Spinal cord (tissue), 10 donors: ENCODE measurements at places on chromosomes 7 and 10.

- DNase-seq = no peak
These were observed 673 bp upstream of the LLCFC1 start for GRCh38 chr7:142938611-142939010.

DNA sequence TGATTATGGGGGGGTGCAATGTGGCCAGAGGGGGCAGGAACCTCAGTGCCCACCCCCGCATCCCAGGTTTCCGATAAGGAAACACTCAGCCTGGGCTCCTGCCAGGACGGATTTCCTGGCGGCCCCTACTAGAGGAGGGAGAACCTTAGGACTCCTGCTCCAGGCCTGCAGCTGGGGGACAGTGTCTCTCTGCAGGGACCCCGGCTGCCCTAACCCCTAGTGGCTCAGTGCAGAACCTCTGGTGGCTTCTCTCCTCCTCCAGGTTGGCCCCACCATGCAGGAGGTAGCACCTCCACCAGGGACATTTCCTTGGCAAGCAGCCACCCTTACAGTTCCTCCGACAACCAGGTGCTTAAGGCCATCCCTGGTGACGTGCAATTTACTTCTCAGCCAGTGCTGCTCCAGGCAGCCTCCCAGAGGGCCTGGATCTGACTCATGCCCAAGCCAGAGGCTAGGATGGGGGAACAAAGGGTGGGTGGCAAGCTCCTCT, 31.9 kb downstream of the SH2B2 start:
- no peak for DNase-seq

DNA sequence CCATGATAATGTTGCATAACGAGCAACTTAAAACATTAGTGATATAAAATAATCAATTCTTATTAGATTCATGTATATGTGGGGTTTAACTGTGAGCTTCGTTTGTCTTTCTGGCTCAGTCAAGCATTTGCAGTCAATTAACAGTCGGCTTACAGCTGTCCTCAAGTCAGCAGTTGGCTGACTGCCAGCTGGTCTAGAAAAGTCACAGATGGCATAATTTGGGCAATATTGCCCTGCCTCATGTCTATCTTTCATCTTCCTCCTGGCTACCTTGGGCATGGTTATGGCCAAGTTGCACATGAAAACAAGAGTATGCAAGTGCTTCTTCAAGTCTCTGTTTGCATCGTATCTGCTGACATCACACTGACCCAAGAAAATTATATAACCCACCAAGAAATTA, 186.1 kb upstream of the ZWINT start:
- peak; percentile 59 for DNase-seq

DNA sequence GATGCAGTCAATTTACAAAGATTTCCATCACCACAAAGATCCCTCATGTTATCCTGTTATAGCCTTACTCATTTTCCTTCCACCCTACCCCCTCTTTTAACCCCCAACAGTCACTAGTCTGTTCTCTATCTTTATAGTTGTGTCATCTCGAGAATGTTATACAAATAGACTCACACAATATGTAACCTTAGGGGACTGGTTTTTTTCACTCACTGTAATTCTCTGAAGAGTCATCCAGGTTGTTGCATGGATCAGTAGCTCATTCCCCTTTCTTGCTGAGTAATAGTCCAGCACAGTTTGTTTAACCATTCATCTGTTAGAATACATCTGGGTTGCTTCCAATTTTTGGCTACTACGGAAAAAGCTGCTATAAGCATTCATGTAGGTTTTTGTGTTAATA, 121.1 kb upstream of the PDE1C start:
- no peak for DNase-seq

- DNase-seq = no peak
These were observed 71.5 kb upstream of the NOBOX start for GRCh38 chr7:144474800-144475615.

DNA sequence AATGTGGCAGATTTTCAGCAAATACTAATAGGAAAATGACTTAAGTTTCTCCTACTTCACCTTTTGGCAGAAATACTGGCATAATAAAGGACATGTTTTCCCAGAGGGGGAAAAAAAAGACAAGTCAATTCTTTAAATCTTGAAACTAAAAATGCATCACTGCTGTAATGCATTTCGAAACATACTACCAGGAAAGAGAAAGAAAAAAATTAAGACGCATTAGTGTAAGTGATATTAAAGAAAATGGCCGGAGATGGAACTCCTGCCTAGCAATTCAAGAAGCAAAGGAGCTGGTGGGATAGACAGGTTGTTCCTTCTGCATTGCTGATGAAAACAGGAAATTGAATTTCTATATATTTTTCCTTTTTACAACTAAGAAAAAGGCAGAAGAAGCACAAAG, 3.2 kb downstream of the ACTR1A start:
- no peak for DNase-seq

- no peak for DNase-seq
These were observed 134.4 kb upstream of the FAM3C start for GRCh38 chr7:121530227-121531174.

DNA sequence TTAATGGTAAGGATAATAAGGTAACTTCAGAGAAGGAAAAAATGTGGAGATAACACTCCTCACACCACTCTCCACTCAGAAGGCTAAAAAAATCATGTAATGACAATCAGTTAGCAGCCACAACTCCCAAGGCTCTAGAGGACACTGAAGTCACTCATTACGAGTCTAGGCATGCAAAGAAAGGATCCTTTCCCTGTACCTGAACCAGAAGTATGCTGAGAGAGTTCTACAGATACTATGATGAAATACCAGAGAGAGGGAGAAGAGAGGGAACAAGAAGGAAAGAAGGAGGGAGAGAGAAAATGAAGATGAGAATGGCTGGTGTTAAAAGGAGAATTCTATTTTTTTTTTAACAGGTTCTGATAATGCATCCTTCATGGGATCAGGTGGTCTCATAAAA, 224.3 kb upstream of the PLXNA4 start:
- DNase-seq = no peak

DNA sequence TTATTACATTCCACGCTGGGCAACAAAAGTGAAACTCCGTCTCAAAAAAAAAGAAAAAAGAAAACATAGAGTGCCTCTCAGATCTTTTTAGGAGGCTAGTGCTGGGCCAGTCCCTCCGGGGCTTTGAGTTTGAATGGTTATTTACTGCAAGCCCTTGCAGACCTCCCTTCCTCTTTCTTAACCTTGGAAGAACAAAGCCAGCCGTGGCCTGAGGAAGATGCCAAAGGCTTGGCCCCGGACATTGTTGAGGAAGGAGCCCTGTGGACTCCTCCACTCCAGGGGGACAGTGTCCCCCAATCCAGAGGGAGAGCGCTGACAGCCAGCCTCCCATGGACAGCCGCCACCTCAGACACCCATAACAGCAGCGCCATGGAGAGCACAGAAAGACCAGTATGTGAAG, 5.0 kb downstream of the TSPAN33 start:
- DNase-seq = no peak

DNA sequence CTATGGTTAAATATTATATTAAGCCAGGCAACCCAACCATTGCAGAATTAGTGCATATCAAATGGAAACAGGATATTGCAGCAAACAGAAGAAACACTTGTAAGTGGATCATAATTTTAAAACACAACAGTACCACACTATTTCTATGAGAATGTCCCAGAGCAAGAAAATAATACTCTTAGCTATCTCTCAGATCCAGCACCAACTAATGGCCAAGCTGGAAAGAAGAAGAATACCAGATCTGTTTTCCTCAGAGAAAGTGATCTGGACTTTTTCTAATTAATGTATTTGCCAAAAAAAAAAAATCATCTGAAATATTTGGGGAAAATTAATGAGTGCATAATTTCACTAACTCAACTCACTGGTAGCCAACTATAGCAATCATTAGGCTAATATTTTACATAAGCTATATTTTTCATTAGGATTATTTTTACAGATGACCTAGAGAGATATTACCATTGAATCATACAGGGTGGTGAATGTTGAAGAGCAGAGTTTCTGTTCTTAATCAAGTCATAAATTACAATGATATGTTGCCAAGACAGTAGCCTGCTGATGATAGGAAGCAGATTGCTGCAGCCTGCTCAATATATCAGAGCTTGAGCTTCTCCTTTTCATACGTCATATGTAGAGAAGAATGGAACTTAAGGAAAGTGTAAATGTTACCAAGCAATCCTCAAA, 995.4 kb upstream of the LRRN3 start:
- no peak for DNase-seq

GRCh38 chr10:25938405-25938804, 4.4 kb downstream of the MYO3A start:
- DNase-seq = no peak

GRCh38 chr10:76309070-76309469, 877.6 kb downstream of the LRMDA start:
- no peak for DNase-seq

GRCh38 chr10:67629461-67629971, 66.5 kb downstream of the CTNNA3 start:
- no peak for DNase-seq

DNA sequence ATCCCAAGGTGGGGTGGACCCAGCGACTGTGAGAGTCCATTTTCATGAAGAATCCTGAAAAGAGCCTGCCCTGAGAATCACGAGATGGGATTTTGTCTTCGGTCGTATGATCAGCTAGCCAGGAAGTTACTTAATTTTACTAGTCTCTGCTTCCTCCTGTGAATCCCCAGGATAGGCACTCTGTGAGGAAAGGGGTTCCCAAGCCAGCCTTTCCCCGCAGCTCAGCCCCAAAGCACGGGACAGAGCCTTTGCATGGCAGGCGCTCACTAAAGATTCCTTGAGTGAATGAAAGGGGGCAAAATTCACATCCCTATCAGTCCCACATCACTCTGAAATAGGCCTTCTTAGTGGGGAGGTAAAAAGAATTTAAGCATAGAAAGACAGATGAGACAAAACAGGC, 219.6 kb downstream of the ADARB2 start:
- DNase-seq = no peak

GRCh38 chr7:113367041-113367586, 248.8 kb upstream of the SMIM30 start:
- no peak for DNase-seq

DNA sequence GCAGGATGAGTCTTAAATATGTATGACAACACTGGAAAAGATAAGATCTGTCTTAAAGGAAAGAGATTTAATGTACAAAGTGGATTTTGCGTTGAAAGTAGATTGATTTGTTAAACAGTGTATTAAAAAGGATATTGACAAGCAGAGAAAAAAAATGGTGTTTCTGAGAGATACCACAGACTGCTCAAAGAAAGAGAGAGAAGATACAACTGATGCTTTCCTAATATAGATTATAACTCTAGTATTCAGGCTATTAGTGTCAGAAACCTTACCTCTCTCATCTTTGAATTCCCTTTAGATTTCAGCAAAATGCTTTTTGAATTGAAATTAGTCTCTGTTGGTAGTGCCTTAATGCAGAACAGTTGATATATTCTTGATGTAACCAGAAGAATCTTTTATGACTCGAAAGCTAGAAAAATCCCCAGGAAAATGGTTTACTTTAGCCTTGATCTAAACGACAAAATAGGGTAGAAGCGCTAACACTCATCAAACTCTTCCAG, 550.7 kb downstream of the INHBA start:
- no peak for DNase-seq

GRCh38 chr10:9824631-9825071, 1193.0 kb upstream of the CELF2 start:
- DNase-seq = peak; percentile 71

DNA sequence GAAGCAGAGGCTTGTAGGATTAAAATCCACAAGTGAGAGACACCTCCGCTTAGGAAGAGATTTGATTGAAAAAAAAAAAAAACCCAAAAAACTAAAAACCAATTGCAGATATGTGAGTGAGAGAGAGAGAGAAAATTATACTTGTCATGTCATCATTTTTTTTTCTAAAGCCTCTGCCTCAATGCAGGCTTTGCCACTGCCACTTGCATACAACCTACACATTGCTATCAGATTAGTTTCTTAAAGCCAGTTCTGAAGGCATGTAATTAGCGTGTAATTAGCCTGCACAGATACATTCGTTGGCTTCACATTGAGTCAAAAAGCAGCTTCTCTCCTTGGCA, 86.1 kb upstream of the MTPN start:
- no peak for DNase-seq

GRCh38 chr10:90526721-90527120, 331.1 kb downstream of the HTR7 start:
- DNase-seq = no peak

DNA sequence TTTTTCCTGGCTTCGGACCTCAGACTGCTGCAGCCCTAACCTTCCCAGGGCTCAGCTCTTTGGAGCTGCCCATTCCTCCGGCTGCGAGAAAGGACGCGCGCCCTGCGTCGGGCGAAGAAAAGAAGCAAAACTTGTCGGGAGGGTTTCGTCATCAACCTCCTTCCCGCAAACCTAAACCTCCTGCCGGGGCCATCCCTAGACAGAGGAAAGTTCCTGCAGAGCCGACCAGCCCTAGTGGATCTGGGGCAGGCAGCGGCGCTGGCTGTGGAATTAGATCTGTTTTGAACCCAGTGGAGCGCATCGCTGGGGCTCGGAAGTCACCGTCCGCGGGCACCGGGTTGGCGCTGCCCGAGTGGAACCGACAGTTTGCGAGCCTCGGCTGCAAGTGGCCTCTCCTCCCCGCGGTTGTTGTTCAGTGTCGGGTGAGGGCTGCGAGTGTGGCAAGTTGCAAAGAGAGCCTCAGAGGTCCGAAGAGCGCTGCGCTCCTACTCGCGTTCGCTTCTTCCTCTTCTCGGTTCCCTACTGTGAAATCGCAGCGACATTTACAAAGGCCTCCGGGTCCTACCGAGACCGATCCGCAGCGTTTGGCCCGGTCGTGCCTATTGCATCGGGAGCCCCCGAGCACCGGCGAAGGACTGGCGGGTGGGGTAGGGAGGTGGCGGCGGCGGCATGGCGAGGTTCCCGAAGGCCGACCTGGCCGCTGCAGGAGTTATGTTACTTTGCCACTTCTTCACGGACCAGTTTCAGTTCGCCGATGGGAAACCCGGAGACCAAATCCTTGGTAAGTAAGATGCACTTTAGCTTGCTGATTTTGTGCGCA, at the start of gene PLXDC2:
TSS of gene PLXDC2 (plus strand) at position 22 of the 820 bp plus-strand sequence.
- DNase-seq = peak; percentile 45

DNA sequence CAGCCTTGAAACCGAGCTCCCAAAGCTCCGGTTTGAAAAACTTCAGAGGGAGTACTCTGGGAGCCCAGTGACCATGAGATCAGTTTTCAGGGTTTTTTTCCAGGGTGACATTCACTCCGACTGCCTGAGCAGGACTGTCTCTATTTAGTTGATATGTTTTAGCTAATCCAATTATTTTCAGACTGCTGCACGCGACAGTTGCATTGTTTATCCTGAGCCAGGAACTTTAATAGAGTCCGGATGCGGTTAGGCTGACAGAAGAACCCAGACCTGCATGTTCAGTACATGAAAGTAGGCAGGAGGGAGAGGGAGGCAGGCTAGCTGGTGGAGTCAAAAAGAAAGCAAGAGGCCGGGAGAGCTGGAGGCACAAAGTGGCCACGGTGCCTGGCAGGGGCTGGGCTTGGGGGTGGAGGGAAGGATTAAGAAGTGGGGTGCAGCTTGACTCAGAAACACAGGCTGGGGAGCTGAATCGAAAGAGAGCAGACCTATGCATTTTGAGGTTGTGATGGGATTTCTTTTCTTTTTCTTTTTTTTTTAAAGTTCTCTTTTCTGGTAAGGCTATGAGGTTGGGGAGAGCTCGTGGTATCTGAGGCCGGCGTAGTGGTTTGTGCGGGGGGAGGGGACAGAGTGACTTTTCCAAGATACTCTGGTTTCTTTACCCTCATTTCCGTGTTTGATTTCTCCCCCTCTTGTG, 5.7 kb downstream of the GATA3 start:
- no peak for DNase-seq

DNA sequence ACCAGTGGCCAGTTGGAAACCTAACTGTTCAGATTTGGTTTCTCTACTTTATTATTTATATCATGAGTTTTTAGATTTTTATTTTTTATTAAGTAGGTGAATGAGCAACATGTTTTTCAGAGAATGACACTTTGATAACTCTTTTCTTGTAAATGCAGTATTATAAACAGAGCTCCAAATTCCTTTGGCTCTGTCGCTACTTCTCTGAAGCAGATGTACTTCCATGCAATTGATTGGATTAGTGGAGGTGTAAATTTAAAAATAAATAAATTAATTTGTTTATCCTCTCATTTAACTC, 34.3 kb upstream of the ICA1 start:
- no peak for DNase-seq
